Pulmonary artery endothelial cell (primary cell): ENCODE measurements at places on chromosomes 1 and 21. TPM values are rescaled to one million over a fixed set of nuclear protein-coding genes. Genes with fewer than 3 reads are reported as not detected.

The TSPAN1 gene
- 0.21 and 0.59 TPM in 2 replicates for total RNA-seq

The ACTA1 gene
- total RNA-seq: not detected in 2 replicates

The SAMSN1 gene
- 0.18 and 4.0 TPM in 2 replicates for total RNA-seq

The GSTM5 gene
- 0.13 and 0.18 TPM in 2 replicates for total RNA-seq

DNA sequence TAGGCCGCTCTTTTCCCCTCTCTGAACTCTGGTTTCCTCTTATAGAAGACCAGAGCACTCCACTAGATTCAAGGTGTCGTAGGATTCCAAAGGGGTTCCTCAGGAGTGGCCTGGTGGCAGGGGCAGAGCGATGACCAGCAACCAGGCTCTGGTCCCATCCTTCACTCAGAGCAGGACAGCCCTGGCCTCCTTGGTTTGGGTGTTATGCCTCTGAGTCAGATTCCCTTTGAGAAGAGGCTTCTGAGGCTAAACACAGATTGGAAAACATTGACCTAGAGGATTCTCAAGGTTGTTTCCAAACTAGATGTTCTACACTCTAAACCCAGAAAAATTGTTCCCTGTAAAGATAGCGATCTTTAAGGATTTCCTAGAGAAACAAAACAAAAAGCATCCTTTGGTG lies 49.8 kb upstream of the IKBKE start:
- no peak for DNase-seq

GRCh38 chr1:76142771-76143540 lies 68.4 kb downstream of the ST6GALNAC3 start:
- DNase-seq: no peak

- DNase-seq: peak; percentile 19
Observed at GRCh38 chr1:89085781-89086180, 20.8 kb upstream of the GBP1 start.

DNA sequence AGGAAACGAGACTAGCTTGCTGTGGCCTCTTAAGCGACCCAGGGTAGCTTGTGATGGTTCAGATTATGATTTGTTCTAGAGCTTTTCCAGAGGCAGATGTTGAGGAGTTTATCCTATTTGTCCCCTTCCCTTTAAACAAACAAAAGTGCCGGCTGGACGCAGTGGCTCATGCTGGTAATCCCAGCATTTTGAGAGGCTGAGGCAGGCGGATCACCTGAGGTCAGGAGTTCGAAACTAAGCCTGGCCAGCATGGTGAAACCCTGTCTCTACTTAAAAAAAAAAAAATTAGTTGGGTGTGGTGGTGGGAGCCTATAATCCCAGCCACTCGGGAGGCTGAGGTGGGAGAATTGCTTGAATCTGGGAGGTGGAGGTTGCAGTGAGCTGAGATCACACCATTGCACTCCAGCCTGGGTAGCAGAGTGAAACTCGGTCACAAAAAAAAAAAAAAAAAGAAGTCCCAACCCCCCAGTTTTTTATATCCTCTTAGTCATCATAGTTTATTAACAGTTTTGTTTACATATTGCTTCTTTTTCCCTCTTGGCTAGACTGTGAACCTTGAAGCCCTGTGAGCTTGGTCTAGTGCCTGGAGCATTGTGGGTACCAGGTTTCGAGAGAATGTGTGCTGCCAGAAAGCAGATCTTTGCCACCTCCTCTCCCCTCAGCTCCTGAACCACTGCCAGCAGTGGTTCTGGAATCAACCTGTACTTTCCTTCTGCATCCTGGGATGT lies 29.8 kb downstream of the MAPKAPK2 start:
- no peak for DNase-seq

GRCh38 chr1:162991444-162991843 lies 77.7 kb upstream of the RGS4 start:
- DNase-seq: no peak

GRCh38 chr1:21652101-21652936 lies 16.8 kb downstream of the RAP1GAP start:
- DNase-seq: no peak

DNA sequence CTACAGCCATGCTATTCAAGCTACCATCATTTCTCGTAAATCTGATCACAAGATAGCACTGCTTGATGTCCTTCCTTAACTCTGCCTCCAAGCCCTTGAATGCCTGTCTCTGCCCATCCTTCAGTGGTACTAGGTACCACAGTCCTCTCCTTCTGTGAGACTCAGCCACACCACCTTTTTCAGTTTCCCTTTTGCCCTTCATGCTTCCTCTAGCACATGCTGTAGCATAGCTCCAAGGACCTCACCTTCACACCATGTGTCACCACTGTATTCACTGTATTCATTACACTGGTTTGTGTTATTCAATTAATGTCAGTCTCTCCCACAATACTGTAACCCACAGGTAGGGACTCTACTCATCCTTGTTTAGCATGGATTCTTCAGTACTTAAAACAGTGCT lies 8.0 kb upstream of the TP53BP2 start:
- no peak for DNase-seq
